ENCODE measurements at places on chromosomes 12 and 14.

GRCh38 chr12:99983456-99984258, 1.1 kb downstream of the ANKS1B start:
- DNase-seq, result no peak

GRCh38 chr12:14982562-14982961, 9.7 kb downstream of the PDE6H start:
- DNase-seq, result no peak

- DNase-seq, result no peak
Observed at GRCh38 chr12:89733579-89734201, 25.1 kb upstream of the ATP2B1 start.

DNA sequence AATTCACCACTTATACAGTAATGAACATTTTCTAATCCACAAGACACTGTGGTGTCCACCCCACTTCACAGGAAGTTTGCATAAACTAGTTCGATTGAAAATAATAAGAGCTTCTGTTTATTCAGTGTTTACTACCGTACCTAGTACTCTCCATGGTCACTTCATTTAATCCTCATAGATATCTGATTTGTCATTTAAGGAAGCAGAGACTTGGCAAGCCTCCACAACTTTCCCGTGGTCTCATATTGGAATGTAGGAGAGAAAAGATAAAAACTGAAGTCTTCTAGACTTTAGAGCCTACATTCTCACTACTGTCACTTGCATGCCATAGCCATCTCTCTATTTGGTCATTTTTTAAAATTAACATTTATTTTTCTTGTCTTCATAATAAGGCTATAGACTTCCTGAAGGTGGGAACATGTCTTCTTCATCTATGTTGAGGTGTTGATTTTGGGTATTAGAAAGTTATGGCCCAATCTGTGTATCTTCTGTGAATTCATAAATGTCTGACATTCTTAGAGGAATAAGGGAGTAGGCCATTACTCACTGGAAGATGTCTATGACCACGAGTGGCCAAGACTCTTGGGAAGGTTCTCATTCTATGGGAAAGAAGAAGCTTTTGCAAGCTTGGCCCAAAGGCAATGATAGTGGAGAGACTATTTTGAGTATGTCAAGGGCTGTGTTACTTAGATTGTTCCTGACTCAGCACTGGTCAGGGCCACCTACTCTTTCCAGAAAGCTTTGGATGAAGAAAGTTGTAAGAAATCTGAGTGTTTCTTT, 423.7 kb downstream of the LRIG3 start:
- DNase-seq, result no peak

- DNase-seq, result no peak
Observed at GRCh38 chr12:15011162-15011561, 38.3 kb downstream of the PDE6H start.

DNA sequence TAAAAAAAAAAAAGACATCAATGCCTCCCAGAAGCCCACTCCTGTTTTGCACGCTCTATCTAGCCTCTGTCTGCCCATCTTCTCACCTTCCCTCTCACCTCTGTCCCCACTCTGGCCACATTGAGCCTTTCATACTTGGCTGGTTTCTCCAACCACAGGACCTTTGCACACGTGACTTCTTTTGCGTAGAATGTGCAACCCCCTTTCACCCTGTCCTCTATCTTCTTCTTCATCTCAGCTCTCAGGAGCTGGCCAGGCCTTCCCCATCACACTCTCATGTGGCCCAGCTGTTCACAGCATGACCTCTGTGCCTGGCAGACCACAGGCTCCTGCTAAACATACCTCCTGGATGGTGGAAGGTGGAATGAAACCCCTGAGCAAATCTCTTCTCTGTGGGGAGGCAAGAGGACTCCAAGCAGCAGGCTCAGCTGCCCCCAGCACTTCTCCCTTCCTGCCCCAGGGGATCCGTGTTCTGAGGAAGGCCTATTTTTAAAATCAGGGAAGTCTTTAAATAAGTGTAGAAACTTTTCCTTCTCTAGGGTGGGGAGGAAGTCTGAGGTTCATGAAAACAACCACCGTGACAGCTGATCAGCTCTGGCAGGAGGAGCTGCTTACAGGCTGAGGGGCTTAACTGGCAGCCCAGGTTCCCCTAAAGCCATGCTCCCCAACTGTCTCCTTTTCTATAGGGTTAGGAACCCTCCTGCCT, 11.6 kb downstream of the HVCN1 start:
- DNase-seq, result peak; percentile 64

DNA sequence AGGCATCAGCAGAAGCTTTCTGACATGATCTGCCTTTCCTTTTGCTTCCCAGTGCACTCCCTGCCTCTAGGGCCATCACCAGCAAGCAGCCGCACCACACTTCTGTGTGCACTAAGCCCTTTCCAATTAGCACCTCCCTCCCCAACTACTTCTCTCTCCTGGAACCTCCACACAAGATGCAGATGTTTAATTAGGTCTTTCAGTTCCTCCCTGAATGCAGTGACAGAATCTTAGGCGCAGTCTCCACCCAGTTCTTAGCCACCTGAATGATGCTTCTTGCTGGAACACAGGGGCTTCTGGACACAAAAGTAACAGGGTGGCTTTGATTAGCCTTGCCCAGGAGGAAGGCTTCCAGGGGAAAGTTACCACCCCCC, 32.9 kb downstream of the NIN start:
- no peak for DNase-seq

DNA sequence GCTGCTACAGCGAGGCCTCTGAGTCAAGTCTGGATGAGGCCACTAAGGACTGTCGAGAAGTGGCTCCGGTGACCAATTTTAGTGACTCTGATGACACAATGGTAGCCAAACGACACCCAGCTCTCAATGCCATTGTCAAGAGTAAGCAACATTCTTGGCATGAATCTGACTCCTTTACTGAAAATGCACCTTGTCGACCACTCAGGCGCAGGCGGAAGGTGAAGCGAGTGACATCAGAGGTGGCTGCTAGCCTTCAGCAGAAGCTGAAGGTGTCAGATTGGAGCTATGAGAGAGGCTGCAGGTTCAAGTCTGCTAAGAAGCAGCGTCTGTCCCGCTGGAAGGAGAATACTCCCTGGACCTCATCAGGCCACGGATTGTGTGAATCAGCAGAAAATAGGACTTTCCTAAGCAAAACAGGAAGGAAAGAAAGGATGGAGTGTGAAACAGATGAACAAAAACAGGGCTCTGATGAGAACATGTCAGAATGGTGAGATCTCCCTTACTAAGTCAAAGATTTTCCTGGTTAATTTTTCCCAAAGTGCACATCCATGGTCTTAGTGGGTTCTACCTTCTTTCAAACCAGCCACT, 2.9 kb downstream of the GPATCH2L start:
- DNase-seq, result no peak

DNA sequence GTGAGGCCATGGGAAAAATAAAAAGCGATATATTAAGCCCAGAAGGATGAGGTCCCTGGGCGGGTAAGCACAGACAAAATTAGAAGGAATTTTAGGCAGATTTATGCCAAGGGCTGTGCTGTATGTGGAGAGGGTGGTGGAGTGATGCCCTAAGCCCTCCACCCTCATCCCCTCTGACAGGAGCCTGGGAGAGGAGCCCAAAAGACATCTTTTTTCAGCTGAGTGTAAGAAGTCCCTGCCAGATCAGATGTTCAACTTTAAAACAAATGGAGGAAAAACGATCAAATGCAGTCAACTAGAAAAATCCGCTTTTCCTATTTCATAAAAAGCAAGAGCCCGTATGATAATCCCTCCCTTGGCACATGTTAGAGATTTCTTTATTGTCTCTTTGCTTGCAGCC, 47.7 kb upstream of the NRXN3 start:
- DNase-seq, result no peak
